ENCODE measurements at places on chromosomes 3 and 15. TPM values are rescaled to one million over a fixed set of nuclear protein-coding genes. Genes with fewer than 3 reads are reported as not detected.

The CAPN3 gene
- total RNA-seq: 18.9 TPM

The CRYBG3 gene
- total RNA-seq: 11.4 TPM

The MELTF gene
- total RNA-seq: 28.0 TPM

The CDHR4 gene
- total RNA-seq: 1.0 TPM

The WDR49 gene
- total RNA-seq: 3.0 TPM

DNA sequence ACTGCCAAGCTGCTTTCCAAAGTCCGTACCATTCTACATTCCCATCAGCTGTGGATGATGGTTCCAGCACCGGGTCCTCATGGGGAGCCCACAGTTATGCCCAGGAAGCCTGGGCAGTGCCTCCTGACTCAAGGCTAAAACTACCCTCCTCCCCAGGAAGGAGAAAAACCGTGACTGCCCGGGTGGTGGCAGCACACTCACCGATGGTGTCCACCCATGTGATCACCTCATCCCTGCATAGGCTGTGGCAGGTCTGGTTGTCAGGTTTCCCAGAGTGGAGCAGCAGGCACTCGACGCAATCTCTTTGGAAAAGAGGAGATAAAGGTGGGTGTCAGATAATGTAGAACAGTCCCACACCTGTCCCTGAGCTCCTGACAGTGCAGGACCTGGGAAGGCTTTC lies 38.6 kb downstream of the UMPS start:
- no peak for DNase-seq
- no peaks in the 10 kb centered on the region for H3K27me3 ChIP-seq
- H3K4me3 ChIP-seq: no peak overlapping the region
- no peak overlapping the region for H3K27ac ChIP-seq
- no peaks in the 10 kb centered on the region for H3K36me3 ChIP-seq

DNA sequence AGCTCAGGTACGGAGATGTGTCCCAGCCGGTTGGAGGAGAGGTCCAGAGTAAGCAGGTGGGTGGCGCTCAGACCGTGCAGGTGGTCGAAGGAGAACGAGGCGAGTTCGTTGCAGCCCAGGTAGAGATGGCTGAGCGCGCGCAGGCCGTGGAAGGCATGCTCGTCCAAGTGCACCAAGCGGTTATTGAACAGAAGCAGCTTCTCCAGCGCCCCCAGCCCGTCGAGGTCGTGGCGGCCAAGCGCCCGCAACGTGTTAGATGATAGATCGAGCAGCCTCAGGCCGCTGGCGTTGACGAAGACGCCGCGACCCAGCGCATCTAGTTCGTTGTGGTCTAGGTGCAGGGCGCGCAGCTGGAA lies 648 bp downstream of the AMIGO3 start:
- H3K4me1 ChIP-seq: no peaks in the 10 kb centered on the region
- no peaks in the 10 kb centered on the region for H3K36me3 ChIP-seq
- no peaks in the 10 kb centered on the region for H3K27me3 ChIP-seq
- DNase-seq: no peak
- peak overlapping the region; percentile 77 for H3K27ac ChIP-seq

DNA sequence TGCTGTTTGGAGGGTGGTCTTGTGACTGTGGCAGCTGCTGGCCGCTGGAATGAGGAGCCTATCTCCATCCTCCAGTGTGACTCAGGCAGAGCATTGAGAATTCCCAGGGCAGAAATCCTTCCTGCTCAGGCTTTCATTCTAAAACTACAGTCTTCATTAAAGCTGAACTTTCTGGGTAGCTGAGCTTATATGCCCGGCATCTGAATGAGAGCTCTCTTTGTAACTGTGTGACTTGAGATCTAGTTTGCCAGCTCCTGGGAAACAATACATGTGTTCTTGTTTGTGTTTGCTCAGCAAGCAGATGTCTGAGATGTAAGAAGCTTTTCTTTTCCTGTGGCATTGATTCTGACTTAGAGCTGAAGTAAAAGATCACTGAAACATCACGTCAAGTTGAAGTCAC lies 22.4 kb downstream of the RLBP1 start:
- H3K27me3 ChIP-seq: no peaks in the 10 kb centered on the region
- no peak overlapping the region for H3K4me3 ChIP-seq
- peaks cover 53% of the 10 kb centered on the region for H3K36me3 ChIP-seq
- no peaks in the 10 kb centered on the region for H3K4me1 ChIP-seq
- no peak overlapping the region for H3K27ac ChIP-seq
- no peak for DNase-seq

DNA sequence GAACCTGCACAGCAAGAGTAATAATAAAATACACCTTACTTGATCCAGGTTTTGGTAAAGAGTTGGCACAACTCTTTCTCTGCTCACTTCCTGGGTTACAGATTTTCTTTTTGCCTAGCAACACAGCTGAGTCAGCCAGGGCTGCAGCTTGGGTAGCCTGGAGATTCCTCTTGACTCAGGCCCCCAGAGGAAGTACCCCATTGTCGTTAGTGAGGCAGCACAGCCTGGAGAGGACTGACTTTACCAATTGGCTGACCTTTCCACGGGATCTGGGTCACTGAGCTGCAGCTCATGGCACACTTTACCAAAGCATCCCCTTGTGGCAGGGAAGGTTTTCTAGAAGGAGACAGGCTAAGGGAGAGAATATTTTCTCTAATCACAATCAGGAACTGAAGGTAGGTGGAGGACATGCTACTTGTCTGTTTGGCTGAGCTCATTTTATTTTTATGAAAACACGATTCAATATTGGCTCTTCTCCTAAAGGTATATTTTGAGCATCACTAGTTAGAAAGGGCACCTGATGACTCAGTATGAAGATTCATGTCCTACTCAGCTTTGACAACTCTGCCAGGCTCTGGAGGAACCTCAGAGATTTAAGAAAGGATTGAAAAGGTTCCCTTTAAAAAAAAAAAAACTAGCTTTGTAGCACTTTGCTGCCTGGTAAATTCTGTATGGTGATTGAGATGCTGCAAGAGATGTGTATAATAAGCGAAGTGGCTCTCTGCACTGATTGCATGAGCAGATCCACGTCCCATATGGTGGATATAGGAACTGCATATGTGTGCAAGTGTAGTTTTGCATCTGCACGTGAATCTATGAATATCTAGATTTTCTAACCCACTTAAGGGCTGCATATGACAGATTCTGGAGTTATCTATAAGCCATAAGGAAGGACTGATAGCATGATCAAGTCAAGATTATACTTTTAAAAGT lies 124.8 kb downstream of the CHDH start:
- no peaks in the 10 kb centered on the region for H3K27me3 ChIP-seq
- no peak overlapping the region for H3K4me3 ChIP-seq
- no peaks in the 10 kb centered on the region for H3K36me3 ChIP-seq
- DNase-seq: no peak
- no peak overlapping the region for H3K27ac ChIP-seq

DNA sequence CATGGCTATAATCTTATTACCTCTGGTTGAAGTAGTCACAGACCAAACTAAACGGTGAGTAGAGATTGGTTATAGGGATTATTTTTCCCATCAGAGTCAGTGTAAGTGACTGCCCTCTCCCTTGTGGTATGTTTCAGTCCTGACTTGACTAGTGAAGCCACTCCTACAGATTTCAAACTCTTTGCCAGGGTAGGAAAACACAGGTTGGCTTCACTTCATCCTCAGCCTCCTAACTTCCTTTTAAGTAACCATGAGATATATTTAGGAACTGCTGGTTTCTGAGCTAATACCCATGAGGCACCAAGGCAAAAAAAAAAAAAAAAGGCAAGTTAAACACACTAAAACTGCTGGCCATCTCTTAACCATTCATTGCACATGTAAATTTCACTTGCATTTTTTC lies 349.2 kb upstream of the MCTP2 start:
- no peak for DNase-seq
- H3K4me1 ChIP-seq: no peaks in the 10 kb centered on the region
- no peaks in the 10 kb centered on the region for H3K27me3 ChIP-seq
- H3K36me3 ChIP-seq: no peaks in the 10 kb centered on the region
- no peak overlapping the region for H3K27ac ChIP-seq

DNA sequence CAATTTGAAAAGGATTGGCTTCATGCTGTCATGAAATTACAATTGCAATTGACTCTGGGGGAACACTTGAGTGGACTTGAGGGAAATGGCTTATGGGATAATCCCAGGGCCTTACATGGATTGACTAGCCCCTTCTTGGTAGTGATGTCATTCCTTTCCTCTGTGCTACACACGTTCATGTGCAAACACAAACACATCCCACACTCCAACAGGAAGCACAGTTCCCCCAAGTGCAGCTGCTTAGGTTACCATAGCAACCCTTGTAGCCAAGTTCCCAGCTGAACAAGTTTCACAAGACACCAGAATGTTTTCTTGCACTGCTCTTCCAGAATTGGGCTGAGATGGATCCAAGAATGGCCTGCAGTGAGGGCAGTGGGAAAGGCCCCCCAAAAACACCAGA lies 217.0 kb downstream of the ZNF621 start:
- H3K4me3 ChIP-seq: no peak overlapping the region
- no peak overlapping the region for H3K27ac ChIP-seq
- no peak for DNase-seq
- H3K36me3 ChIP-seq: no peaks in the 10 kb centered on the region

DNA sequence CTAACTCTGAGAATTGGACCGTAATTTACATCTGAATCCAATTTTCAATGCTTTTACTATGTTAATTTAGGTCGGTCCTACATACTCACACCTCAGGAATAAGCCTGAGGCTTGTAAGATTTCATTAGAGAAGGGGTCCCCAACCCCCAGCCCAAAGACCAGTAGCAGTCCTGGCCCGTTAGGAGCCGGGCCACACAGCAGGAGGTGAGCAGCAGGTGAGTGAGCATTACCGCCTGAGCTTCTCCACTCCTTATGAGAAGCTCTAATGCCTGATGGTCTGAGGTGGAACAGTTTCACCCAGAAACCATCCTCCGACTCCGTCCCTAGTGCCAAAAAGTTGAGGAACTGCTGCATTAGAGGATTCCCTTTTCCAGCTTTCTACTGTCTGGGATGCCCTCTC lies 757.3 kb downstream of the SI start:
- no peak for DNase-seq
- no peaks in the 10 kb centered on the region for H3K27me3 ChIP-seq
- H3K4me1 ChIP-seq: no peaks in the 10 kb centered on the region
- no peaks in the 10 kb centered on the region for H3K36me3 ChIP-seq

DNA sequence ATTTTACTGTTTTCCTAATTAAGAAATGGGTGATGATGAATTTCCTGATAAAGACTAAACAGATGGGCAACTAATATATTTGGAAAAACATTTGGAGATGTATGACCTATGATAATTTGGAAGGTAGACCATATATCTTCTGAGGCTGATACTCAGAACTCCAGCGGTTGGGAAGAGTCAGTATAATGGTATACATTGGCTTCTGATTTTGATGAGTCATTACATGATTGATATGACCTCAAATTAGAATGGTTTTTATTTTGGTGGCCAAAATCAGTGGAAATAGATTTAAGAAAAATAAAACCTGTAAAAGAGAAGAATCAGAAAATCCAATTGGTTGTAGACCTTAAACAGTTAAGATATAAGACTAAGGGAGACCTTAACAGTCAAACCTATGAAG lies 496.4 kb upstream of the ALCAM start:
- no peak for DNase-seq
- no peaks in the 10 kb centered on the region for H3K4me1 ChIP-seq
- H3K4me3 ChIP-seq: no peak overlapping the region

- H3K4me1 ChIP-seq: no peaks in the 10 kb centered on the region
- no peak for DNase-seq
- H3K27me3 ChIP-seq: no peaks in the 10 kb centered on the region
- H3K4me3 ChIP-seq: no peak overlapping the region
- no peak overlapping the region for H3K27ac ChIP-seq
Observed at GRCh38 chr15:97747342-97747741, 213.2 kb upstream of the ARRDC4 start.

DNA sequence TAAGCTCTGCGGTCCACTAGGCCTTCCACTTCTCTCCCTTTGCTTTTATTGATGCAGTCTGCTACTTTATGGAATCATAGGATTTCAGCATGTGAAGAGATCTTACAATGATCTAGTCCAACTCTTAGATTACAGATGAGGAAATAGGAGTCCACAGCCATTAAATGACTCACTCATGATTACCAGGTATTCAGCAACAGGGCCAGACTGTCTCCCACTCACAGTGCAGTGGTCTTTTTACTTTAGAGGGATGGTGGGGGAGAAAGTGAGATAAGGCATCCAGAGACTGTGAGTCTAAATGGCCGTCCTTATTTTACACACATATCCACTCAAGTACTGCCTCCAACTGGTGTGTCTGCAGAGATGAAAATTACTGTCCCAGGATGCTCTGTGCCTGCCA lies 88.5 kb upstream of the SKOR1 start:
- H3K27me3 ChIP-seq: no peaks in the 10 kb centered on the region
- no peaks in the 10 kb centered on the region for H3K4me1 ChIP-seq
- DNase-seq: no peak
- H3K27ac ChIP-seq: no peak overlapping the region

- peaks cover 32% of the 10 kb centered on the region for H3K4me1 ChIP-seq
- H3K27ac ChIP-seq: no peak overlapping the region
- H3K36me3 ChIP-seq: no peaks in the 10 kb centered on the region
- H3K27me3 ChIP-seq: no peaks in the 10 kb centered on the region
Observed at GRCh38 chr15:77004189-77004588, 9.3 kb downstream of the PSTPIP1 start.

GRCh38 chr3:37819591-37819990 lies 42.1 kb upstream of the CTDSPL start:
- H3K4me3 ChIP-seq: no peak overlapping the region
- H3K27ac ChIP-seq: no peak overlapping the region
- DNase-seq: no peak

GRCh38 chr15:84747416-84748273 lies 747 bp upstream of the ZNF592 start:
- H3K36me3 ChIP-seq: no peaks in the 10 kb centered on the region
- H3K27me3 ChIP-seq: no peaks in the 10 kb centered on the region
- H3K4me1 ChIP-seq: no peaks in the 10 kb centered on the region
- H3K27ac ChIP-seq: peak overlapping the region; percentile 99

GRCh38 chr15:60804986-60805949 lies 326.3 kb upstream of the ICE2 start:
- H3K4me3 ChIP-seq: no peak overlapping the region
- DNase-seq: no peak
- H3K27me3 ChIP-seq: no peaks in the 10 kb centered on the region
- H3K4me1 ChIP-seq: no peaks in the 10 kb centered on the region
- H3K36me3 ChIP-seq: no peaks in the 10 kb centered on the region

DNA sequence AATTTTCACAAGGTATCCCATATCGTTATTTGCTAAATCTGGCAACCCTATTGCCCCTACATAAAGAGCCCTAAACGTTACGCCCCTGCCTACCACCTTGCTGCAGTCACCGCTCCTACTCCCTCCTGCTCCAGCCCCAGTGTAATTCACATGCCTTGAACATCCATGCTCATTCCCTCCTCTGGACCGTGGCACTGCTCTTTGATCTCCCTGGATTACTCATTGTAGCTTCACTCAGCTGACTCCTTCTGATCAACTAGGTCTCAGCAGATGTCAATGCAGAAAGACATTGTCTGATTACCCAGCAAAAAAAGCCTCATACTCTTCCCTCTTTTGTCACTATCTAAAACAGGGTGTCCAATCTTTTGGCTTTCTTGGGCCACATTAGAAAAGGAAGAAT lies 40.7 kb upstream of the KBTBD8 start:
- no peak overlapping the region for H3K27ac ChIP-seq
- no peak overlapping the region for H3K4me3 ChIP-seq
- H3K4me1 ChIP-seq: no peaks in the 10 kb centered on the region
